ENCODE measurements at places on chromosomes 1 and 21. TPM values are rescaled to one million over a fixed set of nuclear protein-coding genes. Genes with fewer than 3 reads are reported as not detected.

The PLA2G2C gene
- not detected for total RNA-seq

DNA sequence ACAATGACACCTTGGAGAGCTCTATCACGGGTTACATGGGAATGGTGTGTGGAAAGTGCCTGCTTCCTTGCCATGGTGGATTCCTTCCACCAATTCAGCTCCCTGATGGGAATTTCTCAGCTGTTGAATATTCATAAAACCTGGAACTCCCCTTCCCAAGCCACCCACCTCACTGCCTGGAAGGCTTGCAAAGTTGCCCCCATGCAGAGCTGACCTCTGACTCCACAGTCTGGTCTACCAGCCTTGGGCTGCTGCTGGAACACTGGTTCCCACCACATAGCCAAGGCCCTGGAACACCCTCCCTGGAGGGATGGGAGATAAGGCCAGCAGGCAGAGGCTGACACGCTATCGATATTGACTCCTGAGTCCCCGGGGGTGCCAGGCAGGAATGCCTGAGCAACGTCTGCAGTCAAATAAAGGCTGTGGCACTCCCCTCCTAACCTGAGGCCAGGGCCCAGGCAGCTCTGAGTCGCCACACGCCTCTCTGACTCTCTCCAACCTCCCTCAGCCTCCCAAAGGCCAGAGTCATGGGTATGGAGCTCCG, 8.8 kb downstream of the CCDC24 start:
- H3K36me3 ChIP-seq = no peaks in the 10 kb centered on the region
- no peak for DNase-seq
- no peaks in the 10 kb centered on the region for H3K4me1 ChIP-seq
- H3K27me3 ChIP-seq = no peaks in the 10 kb centered on the region
- H3K4me3 ChIP-seq = no peak overlapping the region

DNA sequence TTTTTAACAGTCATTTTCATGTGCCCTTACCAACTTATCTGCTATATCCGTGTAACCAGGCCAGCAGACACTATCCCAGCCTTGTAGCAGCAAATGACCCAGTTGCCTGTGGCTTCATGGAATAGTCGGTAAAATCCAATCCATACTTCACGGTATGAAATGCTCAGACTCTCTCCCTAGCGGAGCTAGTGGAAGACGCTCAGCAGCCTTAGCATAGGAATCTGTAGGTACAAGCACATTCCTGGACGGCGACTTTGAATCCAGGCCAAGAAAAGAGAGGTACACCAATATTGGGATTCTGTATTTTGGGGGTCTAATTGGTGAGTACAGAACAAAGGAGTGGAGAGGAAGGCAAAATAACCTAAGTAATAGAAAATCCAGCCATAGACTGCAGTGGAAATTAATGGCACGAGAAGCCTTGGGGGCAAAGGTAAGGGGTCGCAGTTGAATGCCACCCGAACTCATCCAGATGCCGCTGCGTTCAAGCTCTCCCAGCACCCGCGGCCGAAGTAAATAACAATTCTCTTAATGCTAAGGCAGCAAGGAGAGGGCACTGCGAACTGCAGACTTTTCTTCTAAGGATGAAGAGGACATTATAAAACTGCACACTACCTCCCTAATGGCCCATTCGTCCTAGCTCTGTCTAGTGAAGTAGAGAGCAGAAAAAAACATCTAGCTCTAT, 17.7 kb upstream of the TBX15 start:
- DNase-seq = no peak
- no peak overlapping the region for H3K27ac ChIP-seq
- peaks cover 2% of the 10 kb centered on the region for H3K27me3 ChIP-seq
- no peaks in the 10 kb centered on the region for H3K36me3 ChIP-seq

DNA sequence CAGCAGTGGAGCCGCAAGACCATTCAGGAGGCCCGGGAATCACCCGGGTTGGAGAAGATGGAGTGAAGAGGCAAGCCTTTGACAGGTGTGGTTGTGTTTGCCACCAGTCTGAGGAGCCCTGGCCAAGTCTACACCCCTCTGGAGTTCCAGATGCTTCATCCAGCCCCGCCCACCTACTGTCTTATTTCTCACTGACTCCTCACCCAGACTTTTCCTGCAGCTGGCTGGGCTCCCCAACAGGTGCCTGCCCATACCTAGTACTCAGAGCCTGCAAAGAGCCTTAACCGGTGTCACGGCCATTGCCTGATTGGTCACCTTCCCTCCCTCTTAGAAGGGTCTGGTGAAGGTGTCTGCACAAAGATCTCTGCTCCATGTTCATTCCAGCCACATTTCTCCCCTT, 16.0 kb downstream of the SLC9A1 start:
- H3K27me3 ChIP-seq = no peaks in the 10 kb centered on the region
- H3K36me3 ChIP-seq = no peaks in the 10 kb centered on the region
- no peak overlapping the region for H3K27ac ChIP-seq
- no peak for DNase-seq
- no peaks in the 10 kb centered on the region for H3K4me1 ChIP-seq
- no peak overlapping the region for H3K4me3 ChIP-seq

- H3K36me3 ChIP-seq = no peaks in the 10 kb centered on the region
- DNase-seq = no peak
- H3K27ac ChIP-seq = no peak overlapping the region
- no peak overlapping the region for H3K4me3 ChIP-seq
These were observed 658.4 kb upstream of the ZP4 start for GRCh38 chr1:238549137-238549536.

DNA sequence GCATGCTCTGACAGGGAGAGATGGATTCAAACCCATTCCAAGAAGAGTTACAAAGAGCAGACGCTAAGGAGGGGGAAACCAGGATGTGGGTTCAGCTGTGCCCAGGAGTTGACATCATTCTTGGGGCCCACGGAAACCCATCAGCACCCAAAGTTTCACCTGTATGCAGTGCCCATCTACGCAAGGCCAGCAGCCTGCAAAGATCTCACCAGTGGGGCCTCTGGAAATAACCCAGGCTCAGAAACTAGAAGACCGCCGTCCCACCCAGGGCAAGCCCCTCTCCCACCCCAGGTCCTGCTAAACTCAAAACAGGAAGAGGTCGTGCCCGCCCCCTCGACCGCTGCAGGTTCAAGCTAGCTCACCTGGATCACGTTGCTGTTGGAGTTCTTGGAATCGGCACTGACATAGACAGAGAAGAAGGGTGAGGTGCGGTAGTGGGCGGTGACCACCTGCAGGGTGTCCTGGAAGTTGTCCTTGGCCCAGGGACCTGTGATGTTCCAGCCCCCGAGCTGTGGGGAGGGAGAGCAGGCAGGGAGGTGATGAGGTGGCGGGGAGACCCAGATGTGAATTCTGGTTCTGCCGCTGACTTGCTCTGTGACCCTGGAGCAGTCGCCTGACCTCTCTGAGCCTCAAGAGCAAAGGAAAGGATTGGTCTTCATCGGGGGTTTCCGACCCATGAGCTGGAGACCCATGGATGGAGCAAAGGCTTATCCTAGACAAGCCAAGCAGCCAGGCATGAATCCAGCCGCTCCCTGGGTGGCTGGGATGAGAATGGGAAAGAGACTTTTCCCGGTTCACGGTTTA, 31.7 kb downstream of the ECE1 start:
- H3K27ac ChIP-seq = no peak overlapping the region
- H3K36me3 ChIP-seq = peaks cover 2% of the 10 kb centered on the region
- H3K4me1 ChIP-seq = no peaks in the 10 kb centered on the region
- no peak overlapping the region for H3K4me3 ChIP-seq
- no peaks in the 10 kb centered on the region for H3K27me3 ChIP-seq

Measured in aorta (tissue), 5 donors.